ENCODE measurements at places on chromosomes 3 and 15.

- DNase-seq = no peak
These were observed 48.4 kb upstream of the CCK start for GRCh38 chr3:42314411-42314810.

DNA sequence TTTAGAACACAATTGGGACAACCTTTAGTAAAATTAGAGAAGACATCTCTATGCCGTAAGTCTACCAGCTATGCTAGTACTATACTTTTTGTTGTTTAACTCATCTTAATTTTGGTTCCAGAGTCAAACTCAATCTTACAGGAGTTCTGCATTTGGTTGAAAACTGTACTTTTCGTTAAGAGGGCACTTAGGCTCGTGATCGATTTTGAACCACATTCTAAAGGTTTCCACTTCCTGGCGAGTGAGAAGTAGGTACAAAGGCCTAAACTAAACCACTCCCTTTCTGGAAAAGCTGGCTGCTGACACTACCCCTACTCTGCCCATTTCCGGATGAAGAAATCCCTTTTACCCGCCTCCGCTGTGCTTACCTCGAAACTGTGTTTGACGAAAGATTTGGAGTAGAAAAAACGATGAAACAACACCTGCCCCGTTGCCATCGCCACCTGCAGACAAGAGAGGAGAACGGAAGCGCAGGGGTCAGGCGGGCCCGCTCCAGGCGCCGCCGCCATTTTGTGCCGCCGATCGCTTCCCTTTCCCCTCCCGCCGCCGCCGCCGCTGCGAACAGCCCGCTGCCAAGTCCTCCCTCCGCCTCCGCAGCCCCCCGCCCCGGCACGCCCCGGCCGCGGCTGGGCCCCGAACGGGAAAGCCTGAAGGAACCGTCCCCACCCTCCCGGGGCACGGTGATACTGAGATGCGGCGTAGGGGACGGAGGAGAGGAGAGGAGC is 748 bp downstream of the CCNL1 start:
- peak; percentile 82 for DNase-seq

- DNase-seq = no peak
These were observed 61.9 kb downstream of the SMAD3 start for GRCh38 chr15:67127331-67127664.

DNA sequence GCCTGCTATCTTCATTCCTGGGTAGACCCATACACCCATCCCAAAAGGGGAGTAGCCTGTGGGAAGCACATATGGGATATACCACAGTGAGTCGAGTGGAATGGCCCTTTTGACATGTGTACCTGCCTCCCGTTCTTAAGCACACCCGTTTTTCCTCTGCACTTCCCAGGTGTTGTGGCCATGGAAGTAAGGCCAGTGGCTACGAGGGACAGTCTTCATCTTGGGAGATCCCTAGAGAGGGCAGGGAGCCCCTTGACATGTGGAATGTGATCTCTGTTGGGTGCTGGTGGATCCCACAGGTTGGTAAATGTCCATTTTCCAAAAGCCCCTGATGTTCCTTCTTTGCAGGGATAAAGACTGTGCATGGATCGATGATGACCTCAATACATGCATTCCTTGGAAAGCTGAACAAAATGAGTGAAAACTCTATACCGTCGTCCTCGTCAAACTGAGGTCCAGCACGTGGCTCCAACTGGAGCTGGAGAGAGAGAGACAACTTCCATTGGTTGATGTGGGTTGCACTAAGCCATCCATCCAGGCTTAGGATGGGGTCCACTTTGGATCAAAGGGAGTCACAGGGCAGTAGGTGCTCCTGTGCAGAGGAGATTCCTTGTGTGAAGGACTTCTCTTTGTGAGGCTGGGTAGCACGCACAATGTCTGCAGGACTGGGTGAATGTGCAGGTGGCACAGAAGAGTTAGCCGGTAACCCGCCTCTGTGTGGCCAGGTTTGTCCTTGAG is 136.8 kb downstream of the SNRPN start:
- no peak for DNase-seq

DNA sequence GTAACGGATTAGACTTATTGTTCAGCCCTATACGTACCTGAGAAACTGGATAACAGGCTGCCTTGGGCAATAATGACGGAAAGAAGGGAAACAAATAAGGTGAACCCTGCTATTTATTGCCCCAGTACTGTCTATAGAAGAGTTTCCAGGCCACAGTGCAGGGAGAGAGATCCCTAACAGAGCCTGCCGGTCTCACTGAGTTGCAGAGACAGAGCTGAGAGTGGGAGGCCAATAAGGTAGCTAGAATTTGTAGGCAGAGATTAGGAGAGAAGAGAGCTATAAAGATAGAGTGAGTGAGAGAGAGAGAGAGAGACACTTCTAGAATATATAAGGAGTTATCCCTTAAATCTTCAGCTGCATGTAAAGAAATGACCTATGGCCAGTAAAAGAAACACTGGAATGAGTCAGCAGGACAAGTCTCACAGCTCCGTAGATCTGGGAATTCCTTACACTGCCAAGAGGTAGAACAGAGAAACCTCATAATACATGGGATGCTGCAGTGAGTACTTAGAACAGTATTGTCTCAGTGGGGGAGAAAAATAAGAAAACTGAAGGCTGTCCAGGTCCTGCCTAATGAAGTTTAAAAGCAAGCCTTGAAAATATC is 51.8 kb downstream of the ST3GAL6 start:
- DNase-seq = no peak

GRCh38 chr3:161333696-161334095 is 37.6 kb downstream of the SPTSSB start:
- DNase-seq = no peak

- DNase-seq = no peak
These were observed 353.0 kb downstream of the PLOD2 start for GRCh38 chr3:145807990-145808389.

GRCh38 chr3:41346698-41347270 is 147.5 kb downstream of the CTNNB1 start:
- DNase-seq = no peak

DNA sequence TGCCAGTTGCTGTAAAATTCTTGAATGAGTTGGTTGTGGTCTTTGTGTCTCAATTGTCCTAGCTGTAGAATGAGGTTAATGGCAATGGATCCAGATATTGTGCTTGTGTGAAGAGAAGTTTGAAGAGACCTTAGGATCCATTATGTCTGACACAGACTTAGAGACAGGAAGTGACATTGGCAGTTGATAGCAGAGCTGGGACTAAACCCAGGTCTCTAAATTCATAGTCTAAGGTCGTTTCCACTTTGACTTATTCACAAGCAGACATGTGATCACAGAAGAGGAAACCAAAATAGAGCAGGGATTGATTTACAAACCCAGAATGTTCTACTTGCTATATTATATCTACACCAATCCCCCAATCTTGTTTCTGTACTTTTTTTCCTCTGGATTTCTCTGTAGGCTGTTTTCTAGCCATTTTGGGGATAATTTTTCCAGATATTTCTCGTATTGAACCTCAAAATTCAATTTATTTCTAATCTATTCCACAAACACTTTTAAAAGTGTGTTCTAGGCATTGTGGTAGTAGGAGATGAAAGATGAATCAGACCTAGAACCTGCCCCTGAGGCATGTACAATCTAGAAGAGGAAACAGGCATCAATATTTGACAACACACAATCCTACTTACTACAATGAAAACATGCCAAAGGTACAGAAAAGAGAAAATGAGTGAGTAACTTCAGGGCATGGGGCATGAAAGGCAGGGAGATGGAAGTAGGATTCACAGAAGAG is 123.3 kb downstream of the NFKBIZ start:
- DNase-seq = no peak

DNA sequence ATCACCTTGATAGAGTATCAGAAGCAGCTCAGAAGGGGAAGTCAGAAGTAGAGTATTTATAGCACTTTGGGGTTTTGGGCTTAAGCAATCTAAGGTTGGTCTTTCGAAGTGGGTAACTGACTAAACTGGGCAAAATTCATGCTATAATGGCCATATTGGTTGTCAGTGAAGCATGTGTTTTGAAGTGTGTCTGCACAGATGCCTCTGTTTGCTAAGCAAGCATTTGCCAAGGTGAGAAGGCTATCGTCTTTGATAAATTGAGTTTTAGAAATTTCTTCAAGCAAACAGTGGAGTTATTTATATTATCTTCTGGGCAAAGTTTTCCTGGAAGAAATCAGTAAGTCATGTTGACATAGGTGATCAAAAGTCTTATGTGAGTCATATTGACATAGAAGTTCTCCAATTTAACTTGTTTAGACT is 412.8 kb upstream of the TGFBR2 start:
- no peak for DNase-seq

DNA sequence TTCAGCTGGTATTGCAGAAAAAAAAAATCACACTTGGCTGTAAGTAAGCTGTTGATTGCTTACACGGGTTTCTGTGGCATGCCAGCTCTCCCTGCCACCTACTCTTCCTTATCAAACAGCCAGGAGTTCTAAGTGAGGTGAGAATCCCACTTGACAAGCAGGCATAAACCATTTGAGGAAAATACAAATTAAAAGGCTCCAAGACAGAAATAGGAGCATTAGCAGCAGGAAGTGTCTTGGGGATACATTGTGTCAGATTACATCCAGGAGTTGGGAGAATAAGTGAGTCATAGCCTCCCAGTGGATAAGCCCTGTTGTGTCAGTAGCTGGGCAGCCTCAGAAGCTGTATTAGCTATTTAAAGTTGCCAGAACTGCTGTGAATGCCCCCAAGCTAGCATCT is 256.0 kb downstream of the CNTN4 start:
- DNase-seq = no peak

DNA sequence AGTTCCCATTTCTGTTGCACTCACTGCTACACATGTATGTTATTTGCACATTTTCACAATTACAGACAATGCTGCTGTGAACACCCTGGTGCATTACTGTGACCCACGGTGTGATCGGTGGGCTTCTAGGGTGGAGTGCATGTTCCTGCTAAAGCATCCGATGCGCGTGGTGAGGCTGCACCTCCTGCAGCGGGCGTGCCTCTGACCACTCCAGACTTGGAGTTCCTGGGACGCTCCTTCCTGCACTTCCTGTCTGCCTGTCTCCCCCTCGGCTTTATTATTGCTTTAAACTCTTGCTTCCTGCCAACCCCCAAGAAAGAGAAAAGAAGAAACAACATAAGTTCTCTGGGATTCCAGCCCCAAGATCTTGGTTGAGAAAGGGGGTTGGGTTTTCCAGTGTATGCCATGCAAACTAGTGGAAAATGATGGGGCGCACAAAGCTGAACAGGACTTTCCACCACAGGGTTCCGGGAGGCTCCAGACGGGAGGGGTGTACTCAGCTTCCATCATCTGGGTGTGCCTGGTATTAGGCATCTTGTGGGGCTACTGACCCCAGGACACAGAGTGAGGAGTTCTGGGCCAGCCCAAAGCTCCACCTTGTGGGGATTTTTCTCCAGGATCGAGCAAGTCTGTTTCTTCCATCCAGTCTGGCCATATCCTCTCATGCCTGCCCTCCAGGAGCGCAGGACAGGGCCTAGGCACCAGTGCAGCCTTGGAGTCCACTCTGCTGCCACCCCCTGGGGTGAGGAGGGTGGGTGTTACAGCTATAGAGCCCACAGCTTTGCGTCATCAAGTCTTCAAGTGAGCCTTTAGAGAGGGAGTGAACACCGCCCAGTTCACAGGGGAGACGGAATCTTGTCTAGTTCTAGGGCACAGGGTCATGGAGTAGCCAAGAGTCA is 11.2 kb downstream of the RPL32 start:
- no peak for DNase-seq

- no peak for DNase-seq
These were observed 29.4 kb downstream of the NR2F2 start for GRCh38 chr15:96359616-96360521.

- no peak for DNase-seq
These were observed 315.1 kb upstream of the MME start for GRCh38 chr3:154764856-154765640.

- DNase-seq = no peak
These were observed 220.9 kb upstream of the EIF1B start for GRCh38 chr3:40088527-40089170.

GRCh38 chr15:77644543-77645247 is 12.0 kb upstream of the LINGO1 start:
- DNase-seq = no peak

GRCh38 chr3:85737846-85738245 is 779.1 kb downstream of the CADM2 start:
- DNase-seq = no peak

- DNase-seq = no peak
These were observed 30.5 kb downstream of the GYG1 start for GRCh38 chr3:149021830-149022229.

DNA sequence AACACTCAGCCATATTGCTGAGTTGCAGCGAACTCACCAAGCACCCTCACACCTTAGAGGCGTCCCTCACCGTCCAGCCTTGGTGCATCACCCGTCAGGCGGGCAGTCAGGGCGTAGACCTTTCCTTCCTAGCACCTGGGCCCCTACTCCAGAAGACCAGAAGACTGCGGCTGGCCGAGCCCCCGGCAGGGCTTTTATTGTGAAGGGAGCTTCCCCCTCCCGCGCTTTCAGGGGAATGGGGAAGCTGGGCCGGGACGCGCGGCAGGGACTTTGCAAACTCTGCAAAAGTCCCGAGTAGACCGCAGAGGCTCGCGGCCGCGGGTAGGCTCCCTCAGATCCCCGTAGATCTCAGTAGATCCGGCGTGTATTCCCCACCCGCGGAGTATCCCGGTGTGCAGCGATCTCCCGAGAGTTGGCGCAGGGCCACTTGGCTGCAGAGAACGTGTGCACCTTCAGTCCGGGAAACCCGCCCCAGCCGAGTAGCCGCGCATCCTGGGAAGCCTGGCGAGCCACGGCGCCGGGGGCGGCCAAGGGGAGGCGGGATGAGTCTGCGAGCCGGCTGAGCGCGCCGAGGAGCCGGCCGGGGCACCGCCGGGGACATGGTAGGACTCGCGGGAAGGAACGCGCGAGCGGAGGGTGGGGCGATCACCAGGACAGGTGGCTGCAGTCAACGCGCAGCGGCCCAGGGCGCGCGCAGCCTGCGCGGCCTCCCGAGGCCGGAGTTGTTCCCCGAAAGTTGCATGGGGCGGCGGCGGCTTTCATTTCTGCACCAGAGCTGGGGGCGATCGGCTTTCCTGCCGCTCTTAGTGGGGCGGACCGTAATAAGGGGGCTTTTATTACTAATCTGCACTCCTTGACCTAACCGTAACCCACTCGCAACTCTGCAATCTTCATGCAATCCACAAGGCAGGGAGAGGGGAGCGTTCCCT is at the start of gene GASK1A:
Gene GASK1A, plus strand, starts transcription at position 268 of the 929 bp plus-strand sequence. Its CDS starts 332 bp downstream, at position 600.
- no peak for DNase-seq

DNA sequence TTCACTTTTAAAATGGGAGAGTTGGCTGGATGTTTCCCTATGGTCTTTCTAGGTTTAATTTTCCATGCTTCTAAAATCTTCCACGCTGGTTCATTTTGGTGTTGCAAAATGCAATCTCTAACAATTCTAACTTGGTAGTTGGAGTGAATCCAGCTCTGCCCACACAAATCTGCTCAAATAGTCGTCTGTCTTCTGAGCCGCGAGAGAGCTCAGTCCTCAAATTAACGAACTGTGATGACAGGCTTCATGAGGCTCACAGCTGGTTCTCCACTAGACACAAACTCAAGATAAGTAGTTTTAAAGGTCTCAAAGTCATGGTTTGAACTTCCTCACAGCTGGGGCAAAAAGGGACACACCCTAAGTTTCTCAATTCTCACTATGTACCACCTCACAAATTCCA is 178.6 kb upstream of the LYSMD4 start:
- no peak for DNase-seq

DNA sequence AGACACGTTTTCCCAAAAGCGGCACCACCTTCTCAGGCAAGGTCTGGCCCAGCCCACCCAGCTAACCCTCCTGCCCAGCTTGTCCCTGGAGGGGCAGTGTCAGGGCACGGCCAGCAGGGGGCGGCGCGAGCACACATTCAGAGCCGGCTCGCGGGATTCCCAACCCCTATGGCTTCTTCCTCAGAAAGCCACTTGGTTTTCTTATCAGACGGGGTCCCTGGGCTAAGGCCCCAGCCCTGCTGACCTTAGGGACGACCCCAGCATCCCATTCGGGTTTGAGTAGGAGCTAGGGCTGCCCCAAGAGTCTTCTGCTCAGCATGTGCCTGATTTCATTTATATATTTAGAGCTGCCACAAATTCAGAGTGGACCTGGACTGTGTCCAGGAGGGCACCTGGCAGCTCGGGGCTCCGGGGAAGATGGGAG is 14.5 kb downstream of the RLBP1 start:
- peak; percentile 42 for DNase-seq

Data from T-helper 2 cell (primary cell).